ENCODE measurements at places on chromosomes 7 and 10.

DNA sequence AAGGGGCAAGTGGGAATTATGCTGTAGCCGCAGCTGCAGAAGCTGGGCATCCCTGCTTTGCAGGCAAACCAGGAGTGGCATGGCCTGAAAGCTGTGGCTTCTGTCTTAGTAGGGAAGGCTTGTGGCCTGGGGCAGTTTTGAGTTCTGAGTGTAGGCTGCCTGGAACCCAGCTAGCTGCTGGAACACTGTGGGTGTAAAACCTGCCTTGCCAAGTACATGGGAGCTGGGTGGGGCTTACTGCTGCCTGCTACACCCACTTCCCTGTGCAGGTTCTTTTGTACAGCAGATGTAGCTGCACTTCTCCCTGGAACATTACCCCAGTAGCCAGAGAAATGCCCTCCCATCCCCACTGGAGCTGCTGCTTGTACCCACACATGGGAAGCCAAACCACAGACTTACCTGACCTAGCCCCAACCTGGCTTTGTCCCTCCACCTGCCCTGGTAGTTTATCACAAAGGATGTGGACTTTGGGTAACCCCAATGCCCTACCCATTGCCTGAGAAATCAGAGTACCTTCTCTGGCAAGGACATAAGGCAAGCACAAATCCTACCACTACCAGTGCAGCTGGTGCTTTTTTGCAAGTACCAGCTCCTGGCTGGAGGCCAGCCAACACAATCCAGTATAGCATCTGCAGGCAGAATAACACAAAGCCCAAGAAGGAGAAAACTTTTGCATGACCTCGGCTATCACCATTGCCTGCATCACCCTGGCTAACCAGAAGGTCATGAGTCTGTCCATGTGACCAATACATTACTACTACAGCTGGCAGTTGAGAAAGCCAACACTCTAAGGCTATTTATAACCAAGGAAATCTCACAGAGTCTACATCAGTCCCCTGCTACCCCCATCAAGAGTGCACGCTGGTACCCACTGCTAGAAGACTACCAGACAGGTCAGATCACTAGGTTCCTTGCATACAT, 26.5 kb upstream of the PPP1R3A start:
- no peak for DNase-seq

GRCh38 chr7:68399991-68400590, 1198.2 kb upstream of the AUTS2 start:
- DNase-seq: no peak

DNA sequence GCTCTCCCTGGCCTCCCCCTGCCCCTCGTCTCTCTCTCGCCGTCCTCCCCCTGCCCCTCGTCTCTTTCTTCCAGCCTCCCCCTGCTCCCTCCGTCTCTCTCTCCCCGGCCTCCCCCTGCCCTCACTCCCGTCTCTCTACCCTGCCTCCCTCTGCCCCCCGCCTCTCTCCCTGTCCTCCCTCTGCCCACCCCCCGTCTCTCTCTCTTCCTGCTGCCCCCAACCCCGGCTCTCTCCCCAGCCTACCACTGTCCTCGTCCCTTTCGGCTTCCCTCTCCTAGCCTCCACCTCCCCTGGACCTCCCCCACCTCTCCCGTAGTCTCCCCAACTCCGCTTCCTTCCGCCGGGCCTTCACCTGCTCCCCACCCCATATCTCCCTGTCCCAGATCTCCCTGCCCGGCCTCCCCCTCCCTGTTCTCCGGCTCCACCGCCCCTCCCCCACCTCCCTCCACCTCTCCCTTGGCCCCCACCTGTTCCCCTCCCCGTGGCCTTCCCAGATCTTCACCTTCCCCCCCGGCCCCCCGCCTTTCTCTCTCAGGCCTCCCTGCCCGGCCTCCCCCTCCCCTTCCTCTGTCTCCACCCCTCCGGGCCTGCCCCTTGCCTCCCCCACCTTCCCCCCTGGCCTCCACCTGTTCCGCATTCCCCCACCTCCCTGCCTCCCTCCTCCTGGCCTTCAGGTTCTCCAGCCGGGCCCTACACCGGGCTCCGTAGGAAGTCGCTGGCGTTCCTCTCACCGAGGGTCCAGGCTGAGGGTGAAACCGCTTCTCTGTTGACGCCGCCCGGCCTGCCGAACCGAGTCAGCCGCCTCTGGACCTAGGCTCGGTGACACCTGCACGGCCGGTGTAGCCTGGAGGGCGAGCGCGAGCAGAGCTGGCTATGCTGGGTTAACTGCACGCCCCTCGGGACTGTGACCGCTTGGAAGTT, 1.2 kb downstream of the GET4 start:
- DNase-seq: no peak

GRCh38 chr10:85784792-85785191, 581.8 kb downstream of the GRID1 start:
- DNase-seq: no peak

- no peak for DNase-seq
These were observed 139.5 kb upstream of the FERD3L start for GRCh38 chr7:19284596-19285300.
